Panc1 (cell line): ENCODE measurements at places on chromosomes 5 and 9. TPM values are rescaled to one million over a fixed set of nuclear protein-coding genes. Genes with fewer than 3 reads are reported as not detected.

- no peak for DNase-seq
Measured at GRCh38 chr5:145218982-145219381, 616.2 kb downstream of the PRELID2 start.

GRCh38 chr9:136332482-136332983 lies 5.2 kb downstream of the GPSM1 start:
- DNase-seq, result no peak

GRCh38 chr5:56093970-56094369 lies 99.2 kb upstream of the IL6ST start:
- no peak for DNase-seq

- no peak for DNase-seq
Measured at GRCh38 chr5:54234304-54234933, 76.0 kb downstream of the ARL15 start.

- DNase-seq, result no peak
Measured at GRCh38 chr5:119354537-119355243, 1.1 kb upstream of the TNFAIP8 start.

The SLC25A2 gene
- total RNA-seq, result 0.28 TPM

The CDKN2B gene
- 0.05 TPM for total RNA-seq

DNA sequence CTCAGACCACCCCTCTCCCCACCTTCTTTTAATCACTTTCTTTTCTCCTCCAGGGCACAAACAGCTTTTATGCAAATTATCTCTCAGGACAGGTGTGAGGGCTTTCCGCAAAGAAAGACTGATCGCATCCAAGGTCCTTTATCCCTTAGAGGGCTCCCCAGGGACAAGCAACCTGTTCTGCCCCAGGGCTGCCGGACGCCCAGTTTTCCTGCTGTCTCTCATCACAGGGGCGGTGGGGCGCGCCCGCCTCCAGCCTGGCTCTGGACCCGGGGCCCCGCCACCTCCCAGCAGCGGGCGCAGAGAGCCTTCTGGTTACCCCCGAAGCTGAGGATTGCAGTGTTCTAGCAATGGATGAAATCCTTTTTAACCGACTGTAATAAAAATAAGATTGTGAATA lies 266.1 kb downstream of the CWC27 start:
- no peak for DNase-seq

DNA sequence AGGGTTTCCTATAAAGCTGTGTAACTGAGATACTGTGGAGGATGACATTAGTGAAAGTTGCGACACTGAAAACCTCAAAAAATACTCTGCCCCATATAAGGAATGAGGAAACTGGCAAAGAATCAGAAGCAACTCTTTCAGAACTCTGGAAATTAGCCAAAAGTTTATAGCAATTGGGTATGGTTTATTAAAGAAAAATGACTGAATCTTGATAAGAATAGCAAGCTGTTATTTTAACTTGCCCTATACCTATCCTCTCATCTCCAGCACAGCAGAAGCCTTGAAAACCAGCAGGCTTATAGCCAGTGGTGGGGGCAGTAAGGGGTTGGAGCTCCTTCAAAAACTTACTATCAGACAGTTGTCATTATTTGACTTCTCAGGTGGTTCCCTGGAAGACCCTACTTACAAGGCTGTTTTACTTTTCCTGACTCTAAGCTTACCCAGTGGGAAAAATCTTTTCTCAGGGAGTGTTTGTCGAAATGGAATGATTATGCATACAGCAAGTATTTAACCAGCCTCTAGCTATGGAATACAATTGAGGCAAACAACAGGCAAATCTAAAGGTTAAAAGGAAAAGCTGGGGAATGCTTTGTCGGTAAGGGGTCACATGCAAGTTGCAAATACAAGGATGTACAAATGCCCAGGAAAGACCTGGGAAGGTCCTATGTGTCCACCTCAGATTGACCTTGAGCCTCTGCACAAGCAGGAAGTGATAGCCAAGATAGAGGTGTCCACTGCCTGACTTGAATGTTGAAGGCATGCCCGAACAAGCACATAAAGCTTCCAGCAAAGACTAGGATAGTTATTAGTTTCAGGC lies 21.0 kb upstream of the FAM151B start:
- DNase-seq, result no peak

The PCSK5 gene
- total RNA-seq, result 0.21 TPM

- DNase-seq, result no peak
Measured at GRCh38 chr5:151173711-151174611, 16.4 kb upstream of the ANXA6 start.

The DMRT2 gene
- total RNA-seq, result not detected

DNA sequence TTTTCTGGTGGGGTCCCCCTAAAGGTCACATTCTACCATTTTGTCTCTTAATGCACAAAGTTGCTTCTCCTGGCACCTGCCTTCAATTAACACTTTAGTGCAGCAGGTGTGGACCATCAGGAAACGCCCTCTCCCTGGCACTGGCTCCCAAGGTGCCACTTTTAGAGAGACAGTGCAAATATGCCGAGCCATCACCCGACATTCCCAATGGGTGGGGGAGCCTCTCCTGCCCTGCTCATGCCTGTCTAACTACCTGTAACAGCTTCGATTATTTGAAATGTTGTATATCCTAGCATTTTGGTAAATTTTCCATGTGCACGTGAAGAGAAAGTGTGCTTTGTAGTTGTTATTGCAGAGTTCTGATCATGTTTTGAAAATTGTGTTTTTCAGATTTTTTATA lies 13.2 kb upstream of the LRRC14B start:
- no peak for DNase-seq

GRCh38 chr5:172828911-172829431 lies 5.1 kb upstream of the ERGIC1 start:
- DNase-seq, result no peak

DNA sequence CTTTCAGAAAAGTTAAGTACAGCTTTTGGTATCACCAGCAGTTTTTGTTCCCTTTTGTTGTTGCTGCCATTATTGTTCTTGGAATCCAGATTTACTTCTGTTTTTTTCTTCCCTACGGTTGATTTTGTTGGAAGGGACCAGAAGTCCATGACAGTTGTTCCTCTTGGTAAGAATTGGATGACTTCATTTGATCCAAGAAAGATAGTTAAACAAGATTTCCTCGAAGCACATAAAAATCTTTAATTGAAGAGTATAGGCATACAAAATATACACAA lies 65.4 kb downstream of the CDC42SE2 start:
- no peak for DNase-seq

The ACOT12 gene
- total RNA-seq, result 0.74 TPM

The PCA3 gene
- total RNA-seq, result not detected

The BHMT2 gene
- total RNA-seq, result not detected

The OR1Q1 gene
- not detected for total RNA-seq

DNA sequence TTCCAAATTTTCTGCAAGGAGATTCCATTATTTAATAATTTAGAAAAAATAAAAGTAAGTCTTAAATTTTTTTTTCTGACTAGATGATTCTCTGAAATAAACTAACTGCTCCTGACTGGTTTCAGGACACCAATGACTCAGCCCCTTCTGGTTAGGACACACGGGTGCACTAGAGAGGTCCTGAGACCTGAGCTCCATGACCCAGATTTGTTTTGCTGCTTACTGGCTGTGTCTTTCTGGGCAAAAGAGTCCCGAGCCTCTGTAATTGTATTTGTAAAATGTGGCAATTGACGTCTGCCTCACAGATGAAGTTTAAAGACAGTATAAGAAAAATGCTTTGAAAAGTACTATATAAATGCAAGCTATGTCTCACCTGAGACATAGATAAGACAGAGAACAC lies 89.1 kb downstream of the SLC24A2 start:
- DNase-seq, result no peak

The SPATA31D3 gene
- total RNA-seq, result not detected

The ZNF608 gene
- 37.5 TPM for total RNA-seq

DNA sequence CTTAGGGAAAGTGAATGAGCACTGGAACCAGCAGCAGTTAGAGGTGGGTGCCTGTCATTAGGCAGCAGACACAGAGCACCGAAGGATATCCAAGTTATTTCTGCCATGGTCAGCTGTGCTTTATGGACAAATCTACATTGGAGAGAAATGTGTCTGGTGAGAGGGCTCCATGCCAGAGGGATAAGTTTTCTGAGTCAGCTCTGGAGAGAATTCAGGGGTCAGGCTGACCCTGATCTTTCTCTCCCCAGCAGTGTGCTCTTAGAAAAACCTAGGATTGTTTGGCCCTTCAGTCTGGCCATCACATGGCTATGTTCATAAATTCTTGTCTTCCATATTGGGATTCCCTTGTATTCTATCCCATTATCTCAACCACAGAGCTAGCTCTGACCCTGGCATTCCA lies 8.9 kb upstream of the IL17B start:
- DNase-seq, result no peak

DNA sequence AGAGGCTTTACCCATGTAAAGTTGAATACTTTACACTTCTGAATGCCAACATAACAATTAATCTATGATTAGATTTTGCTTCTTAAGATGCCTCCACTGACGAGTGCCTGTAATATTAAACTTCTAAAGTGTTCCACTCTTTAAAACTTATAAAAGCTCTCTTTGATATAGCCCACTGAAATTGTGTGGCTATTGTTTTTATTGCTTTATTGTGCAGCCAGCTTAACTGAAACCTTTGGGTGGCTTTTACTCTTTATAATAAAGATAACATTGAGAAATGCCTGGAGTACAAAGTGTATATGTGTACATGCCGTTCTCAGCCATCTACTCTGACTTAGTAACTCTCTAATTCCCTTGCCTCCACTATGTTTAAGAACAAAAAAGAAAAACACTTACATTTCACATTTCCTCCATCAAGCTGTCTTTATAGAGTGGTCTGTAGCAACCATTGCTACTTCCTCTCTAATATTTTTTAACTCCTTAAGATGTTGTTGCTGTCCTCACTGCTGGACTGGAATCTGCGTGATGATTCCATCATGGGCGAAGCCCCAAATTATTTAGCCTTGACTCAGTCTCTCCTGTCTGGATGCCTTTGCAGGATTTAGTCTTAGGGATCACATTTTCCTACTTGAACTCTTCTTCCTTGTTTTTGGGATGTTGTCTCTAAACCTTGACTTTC lies 9.1 kb downstream of the PIK3R1 start:
- no peak for DNase-seq

GRCh38 chr9:93589688-93590087 lies 13.3 kb downstream of the PHF2 start:
- DNase-seq, result no peak

The DEPDC1B gene
- total RNA-seq, result 22.2 TPM

DNA sequence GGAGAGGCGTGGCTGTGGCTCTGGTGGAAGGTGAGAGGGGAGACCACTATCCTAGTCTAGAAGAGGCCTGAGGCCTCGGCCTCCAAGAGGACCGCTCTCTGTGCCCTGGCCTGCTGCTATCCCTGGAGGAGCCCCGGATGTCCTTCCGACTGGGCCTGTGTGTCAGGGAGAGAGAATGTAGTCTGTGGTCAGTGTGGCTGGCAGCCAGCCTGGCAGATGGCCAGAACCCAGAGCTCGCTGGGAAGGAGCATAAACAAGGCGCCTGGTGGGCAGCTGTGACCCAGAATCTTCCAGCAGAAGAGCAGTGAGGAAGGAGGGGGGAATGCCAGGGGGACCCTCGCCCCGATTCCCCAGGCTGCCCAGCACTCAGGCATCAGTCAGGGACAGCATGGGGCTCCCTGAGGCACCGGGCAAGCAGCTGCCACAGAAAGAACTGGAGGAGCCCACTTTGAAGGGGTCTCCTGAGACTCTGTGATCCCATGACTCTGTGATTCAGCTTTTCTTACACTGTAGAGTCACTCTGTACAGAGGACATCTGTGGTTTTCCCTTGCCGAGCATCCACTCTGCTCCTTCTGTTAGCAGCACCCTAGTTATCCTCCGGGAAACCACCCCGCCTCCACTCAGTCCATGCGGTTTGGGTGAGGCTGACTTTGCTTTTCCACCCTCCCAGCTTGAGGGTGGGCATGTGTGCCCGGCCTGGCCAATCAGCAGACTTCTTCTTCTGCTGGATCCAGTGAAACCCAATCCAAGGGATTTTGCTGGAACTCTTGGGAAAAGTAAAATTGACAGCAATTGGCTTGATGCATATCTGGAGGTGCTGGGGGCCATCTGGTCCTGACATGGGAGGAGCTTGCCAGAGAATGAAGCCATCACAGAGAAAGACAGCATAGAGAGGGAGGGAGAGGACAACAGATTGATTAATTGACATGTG lies 46.2 kb upstream of the PWWP2A start:
- DNase-seq, result peak; percentile 85
